DMS153 (cell line): ENCODE measurements at places on chromosomes 4 and X.
A peak's percentile ranks its signal among the peaks of the same experiment; 100 is the strongest.

DNA sequence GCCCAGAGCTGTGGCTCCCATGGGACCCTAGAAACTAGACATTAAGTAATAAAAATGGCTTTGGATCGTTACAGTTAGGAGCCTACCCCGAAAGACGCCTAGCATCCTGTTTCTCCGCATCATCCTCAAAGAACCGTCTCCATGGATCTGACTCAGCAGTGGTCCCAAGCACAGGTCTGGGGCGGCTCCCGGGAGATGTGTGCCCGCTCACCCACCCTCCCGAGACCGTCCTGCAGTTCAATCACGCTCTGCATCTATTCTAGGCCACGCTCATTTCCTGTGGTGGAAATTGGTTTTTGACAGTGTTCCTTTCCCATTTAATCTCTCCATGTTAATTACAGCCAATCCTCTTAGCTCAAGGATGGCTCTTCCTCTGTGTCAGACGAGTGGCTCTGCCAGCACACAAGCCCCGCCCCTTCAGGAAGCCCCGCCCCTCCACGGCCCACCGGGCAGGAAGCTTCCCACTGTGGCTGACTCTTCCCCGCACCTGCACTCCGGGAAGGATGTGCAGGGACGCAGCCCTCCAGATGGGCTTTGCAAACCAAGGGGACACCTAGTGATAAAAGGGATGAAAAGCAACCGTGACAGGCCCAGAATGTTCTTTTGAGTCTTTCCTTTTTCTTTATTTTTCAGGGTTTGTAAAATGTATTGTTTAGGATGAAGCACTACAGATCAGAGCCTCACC lies 34.5 kb upstream of the HELT start:
- peak; percentile 85 for DNase-seq

DNA sequence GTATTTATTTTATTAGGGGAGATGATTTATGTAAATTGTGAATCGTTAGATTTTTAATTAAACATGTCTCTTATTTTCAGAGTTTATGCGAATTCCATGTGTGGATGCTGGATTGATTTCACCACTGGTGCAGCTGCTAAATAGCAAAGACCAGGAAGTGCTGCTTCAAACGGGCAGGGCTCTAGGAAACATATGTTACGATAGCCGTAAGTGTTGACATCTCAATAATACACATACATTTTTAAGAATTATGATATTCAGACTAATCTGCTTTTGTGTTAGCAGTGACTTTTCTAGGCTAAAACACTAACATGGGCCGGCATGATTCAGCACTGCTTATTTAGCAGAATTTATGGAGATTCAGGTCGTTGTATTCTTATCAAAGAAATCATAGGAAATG lies 91.2 kb downstream of the RAP1GDS1 start:
- DNase-seq = no peak

GRCh38 chr4:124132161-124132560 lies 580.4 kb downstream of the ANKRD50 start:
- no peak for DNase-seq

- DNase-seq = no peak
Measured at GRCh38 chr4:109157205-109157604, 145.3 kb downstream of the COL25A1 start.

GRCh38 chr4:41505161-41505661 lies 32.7 kb upstream of the LIMCH1 start:
- no peak for DNase-seq

- DNase-seq = no peak
Measured at GRCh38 chr4:26601204-26601603, 17.3 kb downstream of the TBC1D19 start.

DNA sequence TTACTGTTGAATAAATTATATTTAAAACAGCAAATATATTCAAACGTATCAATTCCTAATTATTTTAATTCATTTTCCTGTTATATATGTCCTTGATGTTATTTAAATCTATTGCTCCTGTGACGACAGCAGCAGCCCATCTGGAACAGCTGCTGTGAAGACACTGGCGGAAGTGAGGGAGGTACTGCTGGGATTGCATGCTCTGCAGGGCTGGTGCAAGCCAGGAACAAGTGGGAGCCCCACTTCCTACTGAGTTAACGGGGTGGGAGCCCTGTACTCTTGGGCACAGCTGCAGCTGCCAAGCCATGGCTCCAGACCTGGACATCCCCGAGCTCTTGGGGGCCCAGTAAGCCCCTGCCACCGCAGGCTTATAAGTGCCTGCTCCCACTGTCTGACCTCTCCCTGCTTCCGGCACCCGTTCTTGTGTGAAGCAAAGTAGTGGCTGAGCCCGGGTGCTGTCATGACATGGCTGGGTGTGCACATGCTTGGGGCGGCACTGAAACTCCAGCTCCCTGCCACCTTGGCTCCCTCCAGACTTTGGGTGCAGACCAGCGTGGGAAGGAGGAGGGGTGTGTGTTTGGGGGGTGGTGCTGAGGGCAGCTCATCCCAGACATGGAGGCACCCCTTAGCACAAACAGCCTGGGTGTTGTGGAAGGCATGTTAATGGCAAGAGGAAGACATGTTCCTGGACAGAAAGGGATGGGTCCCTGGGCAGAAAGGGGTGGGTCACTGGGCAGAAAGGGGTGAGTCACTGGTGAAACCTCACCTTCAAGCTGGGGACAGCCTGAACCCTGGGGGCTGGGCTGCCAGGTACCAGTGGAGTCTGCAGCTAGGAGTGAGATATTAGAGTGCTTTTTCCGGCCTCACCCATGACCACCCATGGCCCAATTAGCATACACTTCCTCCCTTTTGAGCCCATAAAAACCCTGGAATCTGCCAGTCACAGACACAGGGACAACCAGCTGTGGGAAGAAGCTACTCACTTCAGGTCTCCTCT lies 1981.3 kb upstream of the IGFBP7 start:
- no peak for DNase-seq

DNA sequence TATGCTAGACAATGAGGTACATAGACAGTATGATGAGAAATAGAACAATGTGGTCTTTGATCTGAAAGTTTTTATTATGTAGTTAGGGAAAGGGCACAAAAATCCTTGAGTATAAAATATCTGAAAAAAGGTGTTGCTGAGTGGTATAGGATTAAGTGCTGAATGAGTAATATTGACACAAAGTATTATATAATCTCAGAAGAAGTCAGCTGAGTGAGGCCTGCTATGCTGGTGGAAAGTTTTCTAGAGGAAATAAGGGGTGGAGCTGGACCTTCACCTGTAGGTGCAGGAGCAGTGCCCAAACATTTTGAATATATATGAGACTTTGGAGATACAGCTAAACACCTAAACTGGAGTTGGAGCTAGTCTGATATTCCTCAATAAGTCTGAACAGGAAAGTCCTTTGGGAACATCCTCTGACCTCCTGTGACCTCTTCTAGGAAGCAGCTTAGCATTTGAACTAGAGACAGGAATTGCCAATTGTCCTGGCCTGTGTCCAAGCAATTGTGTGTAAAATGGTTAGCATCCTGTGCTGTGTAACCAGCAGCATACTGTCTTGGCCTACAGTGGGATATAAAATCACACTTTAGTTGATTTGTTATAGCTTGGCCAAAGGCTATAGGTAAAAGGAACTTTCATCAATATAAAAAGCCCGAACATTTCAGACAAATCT lies 285.3 kb downstream of the ANKRD50 start:
- peak; percentile 57 for DNase-seq
